Adrenal gland (tissue), 19 donors: ENCODE measurements at places on chromosomes 7 and 10. TPM values are rescaled to one million over a fixed set of nuclear protein-coding genes. Genes with fewer than 3 reads are reported as not detected.
A peak's percentile ranks its signal among the peaks of the same experiment; 100 is the strongest.

GRCh38 chr10:95359466-95359865 lies 68.7 kb upstream of the PDLIM1 start:
- DNase-seq, result no peak
- no peak overlapping the region for H3K27ac ChIP-seq
- peaks cover 4% of the 10 kb centered on the region for H3K4me1 ChIP-seq
- H3K4me3 ChIP-seq, result no peak overlapping the region

DNA sequence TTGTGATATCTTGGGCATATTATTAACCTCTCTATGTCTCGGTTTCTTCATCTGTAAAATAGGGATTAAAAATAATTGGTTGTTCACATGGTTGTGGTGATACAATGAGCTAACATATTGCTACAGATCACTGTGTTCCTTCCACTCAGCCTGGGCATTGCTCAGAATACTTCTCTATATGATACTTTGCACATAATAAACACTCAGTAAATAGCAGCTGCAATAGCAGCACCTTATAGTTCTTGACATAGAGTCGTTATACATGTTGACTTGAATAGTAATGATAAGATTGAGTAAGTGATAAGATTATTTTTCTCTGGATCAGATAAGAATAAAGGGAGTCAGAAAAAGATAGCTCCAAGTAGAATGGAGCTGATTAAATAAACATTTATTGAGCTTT lies 42.3 kb downstream of the PTTG1IP2 start:
- no peak for DNase-seq
- no peak overlapping the region for H3K4me3 ChIP-seq
- no peak overlapping the region for H3K27ac ChIP-seq
- H3K27me3 ChIP-seq, result no peaks in the 10 kb centered on the region

Gene SKAP2
- 73.5 TPM for polyA plus RNA-seq

GRCh38 chr10:57333880-57334279 lies 933.8 kb downstream of the IPMK start:
- H3K27me3 ChIP-seq, result no peaks in the 10 kb centered on the region
- no peak overlapping the region for H3K4me3 ChIP-seq
- H3K27ac ChIP-seq, result no peak overlapping the region
- DNase-seq, result no peak

DNA sequence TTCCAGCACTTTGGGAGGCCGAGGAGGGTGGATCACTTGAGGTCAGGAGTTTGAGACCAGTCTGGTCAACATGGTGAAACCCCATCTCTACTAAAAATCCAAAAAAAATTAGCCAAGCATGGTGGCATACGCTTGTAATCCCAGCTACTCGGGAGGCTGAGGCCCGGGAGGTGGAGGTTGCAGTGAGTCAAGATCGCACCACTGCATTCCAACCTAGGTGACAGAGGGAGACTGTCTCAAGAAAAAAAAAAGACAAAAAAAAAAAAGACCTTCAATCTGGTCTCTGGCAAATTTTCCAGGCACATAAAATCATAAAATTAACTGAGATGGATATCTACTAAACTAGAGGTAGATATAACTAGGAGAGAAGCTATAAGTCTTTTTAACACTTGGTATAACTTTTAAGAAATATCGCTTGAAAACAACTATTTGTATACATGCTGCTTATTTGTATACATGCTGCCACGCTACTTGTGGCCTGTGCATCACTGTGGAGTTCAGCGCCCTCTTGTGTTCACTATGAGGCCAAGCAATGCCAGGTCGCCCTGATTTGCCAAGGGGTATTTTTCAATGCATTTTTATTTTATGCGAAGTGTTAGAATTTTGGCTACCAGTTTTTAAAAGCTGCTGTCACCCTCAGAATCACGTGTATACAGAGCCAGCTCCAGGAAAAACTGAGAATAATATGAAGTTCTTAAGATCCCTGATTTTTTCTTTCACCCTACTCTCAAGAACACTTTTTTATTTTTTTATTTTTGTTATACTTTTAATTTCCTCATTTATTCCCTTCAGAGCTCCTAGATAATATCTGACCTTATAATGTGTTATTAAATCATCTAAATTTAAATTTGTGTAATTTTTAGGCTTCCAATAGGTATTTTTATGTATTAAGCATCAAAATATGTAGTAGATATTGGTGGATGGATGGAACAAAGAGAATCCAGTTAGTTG lies 26.7 kb downstream of the CYCS start:
- peak; percentile 50 for DNase-seq
- no peaks in the 10 kb centered on the region for H3K36me3 ChIP-seq
- H3K4me1 ChIP-seq, result no peaks in the 10 kb centered on the region
- no peak overlapping the region for H3K4me3 ChIP-seq
- H3K27me3 ChIP-seq, result no peaks in the 10 kb centered on the region
- no peak overlapping the region for H3K27ac ChIP-seq

Gene CPXM2
- 4.3 TPM for polyA plus RNA-seq

Gene ANKRD1
- 0.40 TPM for polyA plus RNA-seq

Gene ADRB1
- 0.54 TPM for polyA plus RNA-seq

Gene PNLIPRP2
- 0.15 TPM for polyA plus RNA-seq

DNA sequence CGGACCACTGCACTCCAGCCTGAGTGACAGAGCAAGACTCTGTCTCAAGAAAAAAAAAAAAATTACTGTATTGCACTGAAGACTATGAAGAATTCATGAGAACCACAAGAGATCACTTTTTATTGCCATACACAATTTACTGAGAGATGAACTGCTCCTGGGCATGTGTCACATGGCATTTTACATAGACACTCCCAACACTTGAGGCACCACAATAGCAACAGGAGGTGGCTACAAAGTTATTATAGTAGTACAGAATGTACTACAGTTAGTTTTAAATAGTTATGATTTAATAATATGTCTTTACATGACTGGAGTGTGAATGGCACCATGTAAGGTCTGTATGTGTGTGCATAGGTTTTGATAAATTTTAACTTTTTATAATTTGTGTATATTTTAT lies 70.6 kb downstream of the KMT2E start:
- H3K36me3 ChIP-seq, result peaks cover 73% of the 10 kb centered on the region
- H3K27me3 ChIP-seq, result no peaks in the 10 kb centered on the region
- H3K4me3 ChIP-seq, result no peak overlapping the region
- no peaks in the 10 kb centered on the region for H3K4me1 ChIP-seq
- DNase-seq, result no peak
- H3K27ac ChIP-seq, result no peak overlapping the region

DNA sequence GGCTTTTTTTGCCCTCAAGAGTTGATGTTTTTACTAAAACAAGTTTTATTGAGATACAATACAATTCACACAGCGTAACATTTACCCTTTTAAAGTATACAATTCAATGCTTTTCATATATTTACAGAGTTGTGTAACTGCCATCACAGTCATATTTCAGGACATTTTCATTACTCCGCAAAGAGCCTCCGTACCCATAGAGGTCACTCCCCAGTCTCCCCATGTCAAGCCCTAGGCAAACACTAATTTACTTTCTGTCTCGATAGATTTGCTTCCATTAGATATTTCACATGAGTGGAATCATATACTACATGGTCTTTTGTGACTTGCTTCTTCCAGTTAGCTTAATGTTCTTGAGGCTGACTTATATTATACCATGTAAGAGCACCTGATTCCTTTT lies 183.8 kb downstream of the PRKCQ start:
- H3K36me3 ChIP-seq, result no peaks in the 10 kb centered on the region
- H3K4me3 ChIP-seq, result no peak overlapping the region
- DNase-seq, result no peak
- H3K27me3 ChIP-seq, result no peaks in the 10 kb centered on the region
- H3K4me1 ChIP-seq, result no peaks in the 10 kb centered on the region
- no peak overlapping the region for H3K27ac ChIP-seq

Gene TWIST1
- polyA plus RNA-seq, result 17.9 TPM
